ENCODE measurements at places on chromosomes 13 and 19.

GRCh38 chr13:85567909-85568308, 231.3 kb downstream of the SLITRK6 start:
- no peak for DNase-seq

GRCh38 chr19:15247107-15248014, 15.1 kb upstream of the EPHX3 start:
- no peak for DNase-seq

GRCh38 chr13:64397701-64398100, 2832.4 kb downstream of the PCDH9 start:
- DNase-seq, result no peak

- peak; percentile 92 for DNase-seq
Observed at GRCh38 chr19:18156841-18157464, 4.0 kb downstream of the PIK3R2 start.

GRCh38 chr19:18292810-18293641, 11.6 kb upstream of the JUND start:
- peak; percentile 92 for DNase-seq

DNA sequence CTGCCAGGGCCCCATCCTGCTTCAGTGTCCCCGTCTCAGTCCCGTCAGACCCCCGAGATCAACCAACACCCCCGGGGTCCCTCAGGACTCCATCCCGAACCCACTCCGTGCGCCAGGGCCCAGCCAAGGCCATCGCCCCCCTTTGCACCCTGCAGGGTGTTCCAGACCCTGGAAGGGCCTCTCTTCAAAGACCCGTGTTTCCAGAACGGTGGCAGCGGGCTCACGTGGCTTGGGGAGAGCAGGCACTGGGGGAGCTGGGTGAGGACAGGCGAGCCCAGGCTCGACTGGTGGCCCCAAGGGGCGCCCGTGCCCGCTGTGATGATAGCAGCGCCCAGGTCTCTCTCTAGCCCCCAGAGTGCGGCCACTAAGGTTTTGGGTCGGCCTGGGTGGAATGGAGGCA, 1.4 kb downstream of the KASH5 start:
- no peak for DNase-seq

DNA sequence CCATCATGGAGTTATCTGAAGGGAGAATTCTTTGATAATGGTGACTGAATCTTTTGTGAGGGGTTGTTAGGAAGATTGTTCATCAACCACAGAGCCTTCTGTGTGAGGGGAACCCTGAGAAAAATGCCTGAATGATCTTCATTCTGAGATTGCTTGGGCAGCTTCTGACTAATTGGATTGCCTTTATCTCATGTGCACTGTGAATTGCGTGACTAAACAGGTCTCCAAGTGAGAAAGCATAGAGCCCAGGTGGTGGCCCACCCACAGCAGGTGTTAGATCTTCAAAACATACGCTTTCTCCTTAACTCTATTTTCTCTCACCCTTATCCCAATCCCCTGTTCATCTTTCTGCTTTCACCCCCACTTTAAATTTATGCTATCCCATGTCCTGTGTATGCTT, 58.3 kb downstream of the DOCK9 start:
- DNase-seq, result no peak

- DNase-seq, result no peak
Observed at GRCh38 chr13:86298725-86299124, 499.5 kb upstream of the SLITRK6 start.

DNA sequence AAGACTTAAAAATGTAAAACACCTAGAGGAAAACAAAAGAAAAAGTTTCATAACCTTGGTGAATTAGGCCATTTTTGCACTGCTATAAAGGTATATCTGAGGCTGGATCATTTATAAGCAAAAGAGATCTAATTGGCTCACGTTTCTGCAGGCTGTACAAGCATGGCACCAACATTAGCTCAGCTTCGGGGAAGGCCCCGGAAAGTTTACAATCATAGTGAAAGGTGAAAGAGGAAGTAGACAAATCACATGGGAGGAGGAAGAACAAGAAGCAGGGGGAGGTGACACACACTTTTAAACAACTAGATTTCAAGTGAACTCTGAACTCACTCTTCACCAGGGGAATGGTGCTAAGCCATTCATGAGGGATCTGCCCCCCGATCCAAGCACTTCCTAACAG, 1358.5 kb upstream of the PCDH9 start:
- no peak for DNase-seq

DNA sequence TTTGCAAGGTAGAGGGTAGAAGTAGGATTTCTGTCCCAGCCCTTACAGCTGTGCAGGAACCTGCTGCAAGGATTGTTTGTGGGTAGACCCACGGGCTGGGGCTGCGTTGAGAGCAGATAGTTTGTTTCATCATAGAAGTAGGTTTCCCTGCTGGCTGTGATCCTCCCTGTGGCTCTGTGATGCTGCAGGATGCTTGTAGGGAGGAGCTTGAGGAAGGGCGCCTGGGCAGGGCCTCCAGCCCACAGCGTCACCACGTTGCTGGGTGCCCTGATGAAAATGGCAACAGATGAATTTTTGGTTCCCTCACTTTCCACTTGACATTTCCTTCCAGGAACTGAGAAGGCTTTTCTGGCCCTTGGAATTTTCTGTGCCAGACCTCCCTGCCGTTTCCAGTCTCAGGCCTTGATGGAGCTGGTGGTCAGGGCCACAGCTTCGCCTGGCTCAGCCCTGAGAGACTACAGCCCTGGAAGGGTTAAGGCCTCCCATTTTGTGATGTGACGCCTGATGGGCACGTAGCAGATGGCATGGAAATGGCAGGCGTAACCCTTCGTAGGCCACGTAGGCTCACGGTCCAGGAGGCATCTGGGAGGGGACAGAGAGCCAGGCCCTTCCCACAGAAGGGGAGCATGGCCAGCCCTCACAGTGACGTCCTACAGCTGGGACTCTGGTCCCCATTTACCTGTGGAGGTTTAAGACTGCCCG, 42.2 kb downstream of the GATAD2A start:
- no peak for DNase-seq

GRCh38 chr19:10007371-10008183, 2.7 kb downstream of the COL5A3 start:
- peak; percentile 82 for DNase-seq

- DNase-seq, result no peak
Observed at GRCh38 chr19:46033401-46033800, 7.4 kb downstream of the IGFL4 start.

DNA sequence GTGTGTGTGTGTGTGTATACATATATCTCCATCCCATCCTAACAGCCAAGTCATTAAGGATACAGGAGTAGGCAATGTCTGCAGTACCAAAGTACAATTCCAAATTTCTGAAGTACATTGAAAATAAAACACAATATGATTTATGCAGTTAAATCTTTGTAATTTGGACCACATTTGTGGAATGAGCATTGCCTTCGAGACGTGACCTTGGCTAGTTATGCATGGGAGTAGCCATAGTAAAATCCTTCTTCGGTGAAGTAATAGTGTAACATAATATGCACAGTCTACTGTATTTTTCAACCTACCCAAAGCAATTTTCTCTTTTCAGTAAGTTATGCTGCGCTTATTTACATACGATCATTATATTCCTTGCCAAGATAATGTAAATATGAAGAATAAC, 665.7 kb upstream of the GPC6 start:
- DNase-seq, result peak; percentile 47

DNA sequence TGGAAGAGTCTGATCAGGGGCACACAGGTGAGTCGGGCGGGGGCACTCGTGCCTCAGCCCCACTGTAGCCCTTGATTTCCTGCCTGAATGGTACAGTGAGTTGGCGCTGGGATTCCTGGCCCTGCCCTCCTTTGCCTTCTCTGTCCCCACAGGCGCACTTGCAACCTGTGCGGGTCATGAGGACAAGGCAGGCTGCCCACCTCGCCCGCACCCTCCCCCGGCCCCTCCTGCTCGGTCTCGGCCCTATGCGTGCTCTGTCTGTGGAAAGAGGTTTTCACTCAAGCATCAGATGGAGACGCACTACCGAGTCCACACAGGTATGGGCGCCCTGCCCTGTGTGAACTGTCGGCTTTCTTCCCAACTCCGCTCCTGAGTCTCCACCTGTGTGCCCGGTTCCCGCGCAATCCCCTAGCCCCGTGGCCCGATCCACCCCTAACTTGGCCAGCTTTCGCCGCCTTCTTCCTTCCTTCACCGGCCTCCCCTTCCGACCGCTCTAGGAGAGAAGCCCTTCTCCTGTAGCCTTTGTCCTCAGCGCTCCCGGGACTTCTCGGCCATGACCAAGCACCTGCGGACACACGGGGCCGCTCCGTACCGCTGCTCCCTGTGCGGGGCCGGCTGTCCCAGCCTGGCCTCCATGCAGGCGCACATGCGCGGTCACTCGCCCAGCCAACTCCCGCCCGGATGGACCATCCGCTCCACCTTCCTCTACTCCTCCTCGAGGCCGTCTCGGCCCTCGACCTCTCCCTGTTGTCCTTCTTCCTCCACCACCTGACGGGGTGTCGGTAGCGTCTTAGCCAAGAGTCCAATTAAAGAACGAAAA, 1.6 kb upstream of the KMT2B start:
- DNase-seq, result no peak

- no peak for DNase-seq
Observed at GRCh38 chr13:111518161-111518792, 197.8 kb downstream of the TEX29 start.

- no peak for DNase-seq
Observed at GRCh38 chr13:85700906-85701305, 98.3 kb downstream of the SLITRK6 start.

DNA sequence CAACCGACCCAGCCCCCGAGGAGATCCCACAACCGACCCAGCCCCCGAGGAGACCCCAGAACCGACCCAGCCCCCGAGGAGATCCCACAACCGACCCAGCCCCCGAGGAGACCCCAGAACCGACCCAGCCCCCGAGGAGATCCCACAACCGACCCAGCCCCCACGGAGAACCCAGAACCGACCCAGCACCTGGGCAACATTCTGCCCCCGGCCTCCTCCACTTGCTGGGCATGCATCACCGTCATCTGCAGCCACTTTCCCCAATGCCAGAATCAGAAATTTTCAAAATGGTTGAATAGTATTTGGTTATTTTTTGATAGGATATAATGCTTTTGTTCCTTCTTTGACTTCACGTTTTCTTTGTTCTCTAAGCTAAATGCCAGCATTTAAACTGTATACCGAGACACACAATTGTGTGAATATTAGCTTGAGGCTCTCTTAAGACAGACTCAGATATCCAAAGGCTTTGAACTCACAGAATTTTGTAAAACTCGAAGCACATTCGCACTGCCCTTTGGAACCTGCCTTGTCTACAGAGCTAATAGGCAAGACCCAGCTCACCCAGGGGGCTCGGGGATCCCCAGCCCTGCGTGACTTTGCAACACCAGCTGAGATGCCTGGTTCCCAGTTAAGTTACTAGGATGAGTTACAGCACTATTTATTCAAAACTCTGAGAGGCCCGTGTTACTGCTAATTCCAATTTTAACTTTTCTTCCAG, 15.5 kb upstream of the RASA3 start:
- no peak for DNase-seq

GRCh38 chr13:73954808-73955207, 179.4 kb downstream of the KLF12 start:
- DNase-seq, result no peak

GRCh38 chr13:110283736-110284517, 23.0 kb downstream of the COL4A1 start:
- peak; percentile 66 for DNase-seq

GRCh38 chr13:113856716-113857065, 7.2 kb downstream of the GAS6 start:
- peak; percentile 40 for DNase-seq

GRCh38 chr13:98033277-98034247, 80.1 kb downstream of the IPO5 start:
- peak; percentile 41 for DNase-seq

- DNase-seq, result no peak
Observed at GRCh38 chr13:43835701-43836100, 43.8 kb downstream of the CCDC122 start.

- DNase-seq, result no peak
Observed at GRCh38 chr13:86174622-86175021, 375.4 kb upstream of the SLITRK6 start.

GRCh38 chr13:52070929-52071523, 46.5 kb downstream of the UTP14C start:
- DNase-seq, result no peak

DNA sequence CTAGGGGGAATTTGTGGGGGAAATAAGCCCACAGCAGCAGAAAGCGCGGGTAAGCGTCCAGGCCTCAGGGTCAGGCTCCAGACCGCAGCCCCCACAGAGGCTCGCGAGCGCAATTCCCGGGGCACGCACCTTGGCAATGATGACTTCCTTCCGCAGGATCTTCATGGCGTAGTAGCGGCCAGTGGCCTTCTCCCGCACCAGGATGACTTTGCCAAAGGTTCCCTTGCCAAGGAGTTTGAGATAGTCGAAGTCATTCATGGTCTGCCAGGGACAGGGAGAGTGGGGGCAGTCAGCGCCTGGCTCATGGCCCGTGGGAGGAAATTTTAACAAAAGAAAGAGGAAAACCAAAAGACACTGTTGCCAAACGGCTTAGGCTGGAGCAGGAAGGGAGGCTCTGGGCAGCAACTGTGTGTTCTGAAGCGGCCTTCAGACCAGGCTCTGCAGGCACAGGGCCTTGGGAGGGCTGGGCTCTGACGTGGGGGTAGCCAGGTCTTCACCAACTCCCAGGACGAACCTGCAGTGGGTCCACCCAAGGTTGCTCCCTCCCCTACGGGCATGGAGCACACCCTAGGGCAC, 15.4 kb upstream of the CCNP start:
- DNase-seq, result peak; percentile 54

DNA sequence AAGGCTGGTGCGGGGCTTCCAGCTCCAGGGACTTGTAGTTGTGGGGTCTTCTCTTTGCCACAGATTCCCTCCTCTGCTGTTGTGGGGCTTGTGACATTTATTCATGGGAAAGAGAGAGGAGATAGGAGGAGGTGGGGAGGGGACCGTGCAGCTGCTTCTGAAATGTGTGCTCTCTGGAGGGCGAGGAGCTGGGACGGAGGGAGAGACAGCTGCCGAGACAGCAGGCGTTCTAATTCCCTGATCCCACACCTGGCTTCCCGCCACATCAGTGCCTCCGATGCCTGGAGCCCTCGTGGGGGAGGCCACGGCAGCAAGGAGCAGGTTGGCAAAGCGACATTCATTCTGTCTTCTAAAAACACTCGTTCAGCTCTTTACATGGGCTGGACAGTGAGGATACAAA, 164.4 kb downstream of the USP12 start:
- peak; percentile 59 for DNase-seq

DNA sequence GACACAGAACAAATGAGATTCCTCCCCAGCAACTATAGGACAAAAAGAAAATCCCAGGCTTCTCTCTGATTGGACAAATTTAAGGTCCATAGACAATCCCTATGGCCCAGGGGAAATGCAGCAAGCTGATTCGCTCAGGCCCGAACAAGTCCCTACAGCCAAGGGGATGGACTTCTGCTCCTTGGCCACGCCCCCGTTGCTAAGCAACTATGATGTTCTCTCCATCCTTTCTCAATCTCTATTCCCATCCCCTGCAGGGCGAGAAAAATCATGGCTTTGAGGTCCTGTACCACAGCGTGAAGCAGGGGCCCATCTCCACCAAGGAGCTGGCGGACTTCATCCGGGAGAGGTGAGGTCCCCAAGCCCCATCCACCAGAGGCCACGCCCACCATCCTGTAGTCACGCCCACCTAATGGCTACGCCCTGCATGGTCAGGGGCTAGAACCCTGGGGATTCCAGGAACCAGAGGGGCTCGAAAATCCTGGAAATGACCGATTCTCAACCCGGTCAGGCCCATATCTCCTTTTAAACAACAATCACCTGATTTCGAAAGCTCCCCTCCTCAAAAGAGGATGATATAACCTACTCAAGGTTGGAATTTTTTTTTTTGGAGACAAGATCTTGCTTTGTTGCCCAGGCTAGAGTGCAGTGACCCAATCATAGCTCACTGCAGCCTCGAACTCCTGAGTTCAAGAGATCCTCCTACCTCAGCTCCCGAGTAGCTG, 11.4 kb downstream of the FCHO1 start:
- peak; percentile 47 for DNase-seq

Measured in femur (tissue), 1 donor.